ENCODE measurements at places on chromosomes 3 and 15.

DNA sequence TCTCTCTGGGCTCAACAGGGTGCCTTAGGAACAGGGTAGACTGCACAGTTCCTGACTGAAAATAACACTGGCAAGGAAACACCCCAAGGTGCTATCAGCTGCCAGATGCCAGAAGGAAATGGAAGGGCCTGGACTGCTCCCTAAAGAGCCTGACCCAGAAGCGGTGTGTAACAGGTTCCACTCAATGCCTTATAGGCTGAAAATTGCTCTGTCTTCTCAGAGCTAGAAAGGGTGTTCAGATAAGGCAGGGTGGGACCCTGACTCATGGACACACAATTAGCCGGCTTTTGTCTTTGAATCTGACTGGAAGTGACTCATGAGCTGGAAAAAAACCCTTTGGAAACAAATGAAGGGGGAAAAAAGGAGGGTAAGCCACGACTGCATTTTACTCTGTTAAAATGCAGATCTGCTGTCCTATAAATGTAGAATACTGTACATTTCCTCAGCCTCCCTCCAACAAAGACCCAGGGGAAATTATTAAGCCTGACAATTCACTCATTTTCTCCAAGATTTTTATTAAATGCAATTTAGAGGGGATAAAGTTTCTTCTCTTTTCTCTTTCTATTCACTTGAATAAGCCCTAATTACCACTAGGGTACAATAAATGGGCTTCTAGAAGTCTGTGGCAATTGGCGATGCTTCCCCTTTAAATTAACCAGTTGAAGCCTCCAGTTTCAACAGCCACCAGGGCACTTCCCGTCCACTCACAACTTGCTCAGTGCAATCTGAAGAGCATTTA lies 160.2 kb upstream of the TBL1XR1 start:
- no peak for DNase-seq

DNA sequence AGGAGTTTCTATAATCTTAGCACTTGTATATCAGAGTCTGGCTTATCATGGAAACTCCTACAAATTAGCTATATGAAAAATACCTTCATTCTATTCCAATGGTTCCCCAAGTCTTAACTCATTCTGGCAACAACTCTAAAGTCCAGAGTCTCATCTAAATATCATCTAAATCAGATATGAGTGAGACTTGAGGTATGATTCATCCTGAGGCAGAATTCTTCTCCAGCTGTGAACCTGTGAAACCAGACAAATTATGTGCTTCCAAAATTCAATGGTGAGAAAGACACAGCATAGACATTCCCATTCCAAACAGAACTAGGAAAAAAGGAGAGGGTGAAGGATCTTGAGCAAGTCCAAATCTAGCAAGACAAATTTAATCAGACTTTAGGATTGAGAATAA lies 138.8 kb downstream of the THRB start:
- no peak for DNase-seq

DNA sequence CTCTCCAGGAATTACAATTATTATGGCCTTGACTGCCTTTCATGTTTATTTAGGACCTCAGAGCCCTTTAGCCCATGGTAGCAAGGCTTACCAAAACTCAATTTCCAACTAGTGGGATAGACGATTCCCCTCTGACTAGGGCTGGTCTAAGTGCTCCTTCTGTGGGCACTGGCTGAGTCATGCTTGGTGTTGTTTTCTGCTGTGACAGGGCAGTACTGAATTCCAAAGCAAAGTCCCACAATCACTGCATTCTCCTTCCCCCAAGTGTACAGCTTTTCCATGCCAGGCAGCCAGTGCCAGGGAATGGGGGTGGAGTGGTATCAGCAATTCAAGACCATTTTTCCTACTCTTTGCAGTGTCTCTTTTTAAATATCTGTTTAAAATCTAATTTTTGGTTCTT lies 509.0 kb upstream of the NECTIN3 start:
- no peak for DNase-seq

- no peak for DNase-seq
Measured at GRCh38 chr3:173287361-173287760, 110.2 kb upstream of the NLGN1 start.

GRCh38 chr3:86830566-86830965 lies 160.4 kb downstream of the VGLL3 start:
- peak; percentile 12 for DNase-seq

DNA sequence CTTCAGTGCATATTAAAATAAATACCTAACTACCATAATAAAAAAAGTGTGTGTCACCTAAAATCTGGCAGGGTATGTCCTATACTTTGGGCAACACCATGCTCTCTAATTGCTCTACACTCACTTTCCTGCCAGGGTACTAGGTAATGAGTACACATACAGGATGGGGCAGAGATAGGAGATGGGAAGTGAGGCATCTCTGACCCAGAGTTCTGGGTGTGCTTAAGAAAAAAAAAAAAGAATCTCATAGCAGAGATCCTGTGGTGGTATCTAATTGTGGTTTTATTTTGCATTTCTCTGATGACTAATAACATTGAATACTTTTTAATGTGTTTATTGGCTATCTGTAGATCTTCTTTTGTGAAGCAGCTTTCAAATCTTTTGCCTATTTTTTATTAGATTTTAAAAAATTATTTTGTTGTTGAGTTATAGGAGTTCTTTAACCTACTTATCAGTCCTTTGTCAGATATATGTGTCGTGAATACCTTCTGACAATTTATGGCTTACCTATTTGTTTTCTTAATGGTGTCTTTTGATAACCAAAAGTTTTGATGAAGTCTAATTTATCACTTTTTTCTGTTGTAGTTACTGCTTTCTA lies 48.0 kb downstream of the EEFSEC start:
- no peak for DNase-seq

DNA sequence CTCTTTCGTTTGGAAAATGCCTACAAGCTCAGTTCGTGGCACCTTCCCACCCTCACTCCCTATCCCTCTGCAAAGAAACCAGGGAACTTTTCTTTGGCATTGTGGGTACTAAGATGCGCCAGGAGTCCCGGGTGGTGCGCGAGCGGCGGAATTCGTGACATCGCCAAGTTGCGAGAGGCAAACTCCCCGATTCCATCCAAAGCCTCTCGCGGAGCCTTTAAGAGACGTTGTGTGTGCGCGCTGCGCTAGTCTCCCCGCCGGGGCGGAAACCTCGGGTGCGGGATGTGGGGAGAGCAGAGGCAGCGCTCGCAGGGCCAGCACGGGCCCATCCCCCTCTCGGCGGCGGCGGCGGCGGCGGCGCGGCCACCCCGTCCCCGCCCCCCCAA lies 443 bp upstream of the NR2F2 start:
- peak; percentile 80 for DNase-seq

- DNase-seq, result peak; percentile 28
Measured at GRCh38 chr3:81308306-81308705, 453.1 kb downstream of the GBE1 start.

DNA sequence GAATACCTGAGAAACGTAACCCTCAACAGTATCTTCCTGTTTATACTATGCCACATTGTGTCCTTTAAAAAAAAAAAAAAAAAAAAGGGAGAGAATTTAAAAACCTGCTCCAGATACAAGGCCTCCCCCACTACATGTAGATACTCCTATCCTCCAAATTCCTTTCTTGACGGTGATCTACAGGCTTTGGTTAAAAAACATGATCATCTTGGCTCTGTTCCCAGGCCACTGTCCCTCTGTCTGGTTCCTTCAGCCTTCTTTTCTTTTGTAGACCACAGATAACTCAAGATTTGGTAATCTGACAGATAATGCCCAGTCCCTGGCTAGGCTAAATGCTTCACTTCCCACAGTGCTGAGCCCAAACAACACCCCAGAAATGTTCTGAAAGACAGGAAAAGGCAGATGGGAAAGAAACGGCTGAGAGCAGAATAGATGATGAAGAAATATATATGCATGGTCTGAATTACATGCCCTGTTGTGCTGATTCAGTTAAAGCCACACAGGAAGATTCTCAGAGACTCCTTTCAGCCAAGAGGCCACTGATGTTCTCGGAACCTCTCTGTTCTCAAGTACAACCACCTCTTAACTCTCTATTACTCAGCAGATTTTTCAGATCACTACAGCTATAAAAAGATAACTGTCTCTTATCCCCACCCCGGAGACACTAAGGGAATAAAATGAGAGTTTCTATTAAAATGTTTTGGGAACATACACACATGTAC lies 48.3 kb downstream of the NPTN start:
- DNase-seq, result no peak

DNA sequence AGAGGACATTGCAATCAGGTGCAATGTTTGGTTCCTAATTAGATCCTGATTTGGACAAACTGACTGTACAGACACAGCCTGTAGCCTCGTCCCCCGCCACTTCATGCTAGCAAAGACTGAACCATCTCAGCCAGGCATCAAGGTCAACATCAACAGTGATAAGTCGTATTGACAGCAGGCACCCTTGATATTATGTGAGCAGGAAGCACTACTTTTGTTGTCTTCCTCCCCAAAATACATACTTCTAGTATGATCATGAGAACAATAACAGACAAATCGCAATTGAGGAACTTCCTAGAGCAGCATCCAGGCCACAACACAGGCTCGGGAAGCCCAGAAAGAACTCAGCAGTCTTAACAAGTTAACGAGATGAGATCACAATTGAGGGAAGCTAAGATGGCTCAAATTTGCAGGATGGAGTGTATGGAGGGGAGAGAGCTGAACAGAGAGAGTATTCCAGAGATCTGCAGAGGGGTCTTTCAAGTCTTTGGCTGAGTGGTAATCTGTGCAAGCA lies 20.4 kb downstream of the TGM5 start:
- no peak for DNase-seq

DNA sequence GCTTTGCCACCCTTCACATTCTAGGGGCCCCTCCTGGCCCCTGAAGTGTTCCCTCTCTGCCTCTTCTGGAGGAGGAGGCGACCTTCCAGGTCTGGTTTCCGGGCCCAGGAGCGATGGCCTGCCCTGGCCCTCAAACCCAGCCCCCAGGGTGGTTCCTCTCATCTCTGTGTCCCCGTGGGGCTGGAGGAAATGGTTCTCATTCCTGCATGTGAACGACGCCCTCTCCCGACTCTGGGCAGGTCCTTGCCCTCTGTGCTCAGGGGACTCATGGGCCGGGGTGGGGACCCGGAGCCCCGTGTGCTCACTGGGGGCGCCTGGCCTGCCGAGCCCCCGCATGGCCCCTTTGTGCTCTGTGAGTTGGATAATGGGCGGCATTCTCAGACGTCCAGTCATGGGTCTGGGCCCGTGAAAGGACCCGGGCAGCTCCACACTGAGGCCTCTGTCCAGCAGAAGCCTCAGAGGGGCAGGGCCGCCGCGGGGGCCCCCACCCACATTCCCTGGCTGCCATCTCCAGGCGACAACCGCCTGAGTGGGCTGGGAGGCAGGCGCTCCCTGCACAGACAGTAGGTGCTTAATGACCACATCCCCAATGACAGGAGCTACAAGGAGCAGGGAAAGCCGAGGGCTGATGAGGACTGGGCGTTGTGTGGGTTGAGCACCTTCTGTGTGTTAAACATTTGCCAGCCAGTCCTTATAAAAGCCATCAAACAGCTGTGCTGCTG lies 5.5 kb upstream of the PLXND1 start:
- peak; percentile 82 for DNase-seq

- no peak for DNase-seq
Measured at GRCh38 chr3:133074977-133075376, 36.8 kb downstream of the TMEM108 start.

GRCh38 chr15:76260246-76260938 lies 50.9 kb downstream of the ETFA start:
- DNase-seq, result no peak

- DNase-seq, result no peak
Measured at GRCh38 chr3:79843180-79843579, 75.4 kb upstream of the ROBO1 start.
